Thymus (tissue), 14 donors: ENCODE measurements at places on chromosomes 3 and 15. TPM values are rescaled to one million over a fixed set of nuclear protein-coding genes. Genes with fewer than 3 reads are reported as not detected.

DNA sequence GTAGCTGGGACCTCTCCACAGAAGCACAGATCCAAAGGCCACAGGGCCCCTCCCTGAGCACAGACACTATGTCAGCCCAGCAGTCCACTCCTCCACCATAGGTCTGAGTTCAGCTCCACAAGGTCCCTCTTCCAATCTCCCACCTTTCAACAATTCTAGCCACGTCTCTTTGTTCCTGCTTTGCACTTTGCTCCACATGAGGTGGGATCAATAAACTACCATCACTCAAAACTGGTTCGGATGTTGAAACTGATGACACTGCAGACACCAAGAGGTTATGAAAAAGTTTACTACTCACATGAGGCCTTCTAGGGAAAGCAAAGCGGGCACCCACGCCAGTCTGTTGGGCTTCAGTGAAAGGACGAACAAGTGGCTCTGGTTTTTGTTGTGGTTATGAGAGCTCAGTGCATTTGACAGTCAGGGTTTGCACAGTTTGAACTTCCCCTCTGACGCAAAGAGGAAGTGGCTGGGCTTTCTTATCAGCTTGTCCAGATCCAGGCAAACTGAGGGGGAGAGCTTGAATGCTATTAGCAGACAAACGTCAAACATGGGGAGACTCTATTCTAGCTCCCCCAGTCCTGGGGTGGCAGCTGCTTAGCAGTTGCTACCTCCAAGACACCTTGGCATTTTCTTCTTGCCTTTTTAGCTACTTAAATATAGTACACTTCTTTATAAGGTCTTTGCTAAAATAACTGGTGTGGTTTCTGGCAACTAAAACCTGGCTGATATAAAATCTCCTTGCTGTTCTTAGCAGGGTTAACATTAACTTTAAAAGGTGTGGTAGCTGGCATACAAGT, 37.8 kb downstream of the ZNF445 start:
- DNase-seq = peak; percentile 45
- H3K36me3 ChIP-seq = peaks cover 12% of the 10 kb centered on the region
- peaks cover 14% of the 10 kb centered on the region for H3K4me1 ChIP-seq
- no peaks in the 10 kb centered on the region for H3K27me3 ChIP-seq
- H3K4me3 ChIP-seq = no peak overlapping the region

- H3K4me3 ChIP-seq = no peak overlapping the region
- DNase-seq = no peak
- H3K27me3 ChIP-seq = no peaks in the 10 kb centered on the region
- no peaks in the 10 kb centered on the region for H3K4me1 ChIP-seq
Observed at GRCh38 chr3:2311022-2311421, 212.4 kb downstream of the CNTN4 start.

DNA sequence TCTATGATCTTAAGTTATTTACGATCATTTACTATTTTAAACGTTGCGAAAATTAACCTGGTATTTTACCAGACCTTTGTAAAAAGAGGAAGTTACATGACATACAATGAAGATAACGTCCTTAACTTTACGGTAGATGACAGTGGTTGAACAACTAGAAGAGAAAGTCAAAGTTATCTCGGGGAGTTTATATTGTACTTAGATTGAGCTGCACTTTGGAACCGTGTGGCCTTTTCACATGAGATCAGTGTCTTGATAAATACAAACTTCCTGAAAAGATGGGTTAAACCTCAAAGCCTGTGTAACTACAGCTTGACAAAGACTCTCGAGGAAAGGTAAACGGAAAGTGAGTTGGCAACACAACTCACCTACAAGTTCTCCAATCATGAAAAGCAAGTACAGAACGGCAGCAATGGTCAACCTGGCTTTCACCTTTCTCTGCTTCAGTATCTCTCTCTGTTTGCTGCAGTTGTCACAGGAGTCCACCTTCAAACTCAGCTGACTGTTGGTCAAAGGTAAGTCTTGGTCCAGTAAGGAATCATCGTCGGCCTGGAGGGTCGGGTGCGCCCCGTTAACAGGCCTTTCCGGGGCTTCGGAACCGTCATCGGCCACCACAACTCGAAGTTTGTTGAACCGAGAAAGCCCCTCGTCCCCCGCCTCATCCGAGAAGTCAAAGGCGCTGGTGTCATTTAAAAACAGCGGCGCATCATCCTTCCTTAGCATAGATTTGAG, 793 bp downstream of the SLC30A4 start:
- H3K4me3 ChIP-seq = peak overlapping the region; percentile 52
- H3K27ac ChIP-seq = no peak overlapping the region
- no peaks in the 10 kb centered on the region for H3K36me3 ChIP-seq
- peaks cover 10% of the 10 kb centered on the region for H3K4me1 ChIP-seq
- DNase-seq = no peak

DNA sequence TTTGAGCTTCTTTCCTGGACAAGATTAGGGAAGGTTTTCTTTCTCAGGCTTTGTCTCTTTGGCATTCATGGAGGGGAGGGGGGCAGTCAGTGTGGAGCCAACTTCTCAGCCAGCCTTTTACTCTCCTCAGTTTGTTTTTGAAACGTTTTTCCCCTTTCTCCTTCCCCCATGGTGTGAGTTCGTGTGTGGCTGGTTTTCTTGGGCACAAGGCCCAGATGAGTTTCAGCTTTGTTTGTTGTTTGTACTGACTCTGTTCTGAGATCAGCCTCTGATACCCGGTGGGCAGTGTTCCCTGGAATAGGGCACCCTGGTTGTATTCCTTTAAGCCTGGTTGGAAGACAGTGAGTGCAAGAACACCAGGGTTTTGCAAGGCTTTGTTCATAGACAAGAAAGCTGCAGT, 168.2 kb upstream of the RARB start:
- no peaks in the 10 kb centered on the region for H3K4me1 ChIP-seq
- H3K27ac ChIP-seq = no peak overlapping the region
- no peak for DNase-seq
- H3K27me3 ChIP-seq = no peaks in the 10 kb centered on the region

GRCh38 chr3:181330257-181330656, 340.7 kb upstream of the DNAJC19 start:
- no peak for DNase-seq
- no peaks in the 10 kb centered on the region for H3K27me3 ChIP-seq

GRCh38 chr3:32570421-32571191, at the start of gene DYNC1LI1:
DYNC1LI1 (minus strand) TSS chr3:32570858; CDS start chr3:32570770, 88 bp downstream.
- peak within 1 kb of the TSS; percentile 86 for H3K27ac ChIP-seq
- H3K27me3 ChIP-seq = no peaks in the 10 kb centered on the region
- H3K36me3 ChIP-seq = peaks cover 7% of the 10 kb centered on the region
- DNase-seq = peak; percentile 84
- peaks cover 3% of the 10 kb centered on the region for H3K4me1 ChIP-seq
- peak within 1 kb of the TSS; percentile 64 for H3K4me3 ChIP-seq

DNA sequence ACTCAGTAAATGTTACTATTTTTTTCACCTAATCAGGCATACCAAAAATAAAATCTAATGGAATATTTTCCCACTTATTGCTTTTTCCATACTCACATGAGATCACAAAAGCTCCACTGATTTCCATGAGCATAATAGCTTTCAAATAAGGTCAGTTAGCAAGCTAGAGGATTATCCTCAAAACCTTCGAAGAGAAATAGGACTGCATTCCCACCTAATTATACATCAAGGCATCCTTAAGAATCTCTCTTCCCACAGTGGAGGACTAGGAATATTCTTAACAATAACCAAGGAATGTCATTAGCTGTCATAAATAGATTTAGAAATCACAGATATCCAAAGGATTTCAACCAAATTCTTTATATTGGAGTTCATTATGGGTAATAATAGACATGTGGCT, 127.9 kb upstream of the STT3B start:
- no peak for DNase-seq
- H3K27ac ChIP-seq = no peak overlapping the region
- no peaks in the 10 kb centered on the region for H3K4me1 ChIP-seq

- H3K27ac ChIP-seq = no peak overlapping the region
- no peaks in the 10 kb centered on the region for H3K36me3 ChIP-seq
- no peak overlapping the region for H3K4me3 ChIP-seq
- H3K4me1 ChIP-seq = no peaks in the 10 kb centered on the region
- DNase-seq = no peak
Observed at GRCh38 chr15:22892333-22892732, 53.9 kb downstream of the NIPA2 start.

GRCh38 chr3:189580190-189580589, 51.0 kb upstream of the TP63 start:
- DNase-seq = no peak
- no peaks in the 10 kb centered on the region for H3K36me3 ChIP-seq
- H3K27me3 ChIP-seq = no peaks in the 10 kb centered on the region
- H3K27ac ChIP-seq = no peak overlapping the region
- H3K4me3 ChIP-seq = no peak overlapping the region

GRCh38 chr3:40120806-40121205, 188.7 kb upstream of the EIF1B start:
- H3K27ac ChIP-seq = no peak overlapping the region
- H3K4me3 ChIP-seq = no peak overlapping the region
- H3K27me3 ChIP-seq = no peaks in the 10 kb centered on the region
- H3K36me3 ChIP-seq = no peaks in the 10 kb centered on the region
- DNase-seq = no peak

- H3K36me3 ChIP-seq = no peaks in the 10 kb centered on the region
- no peaks in the 10 kb centered on the region for H3K27me3 ChIP-seq
- H3K4me1 ChIP-seq = no peaks in the 10 kb centered on the region
- H3K4me3 ChIP-seq = no peak overlapping the region
Observed at GRCh38 chr3:8460815-8461456, 40.7 kb upstream of the LMCD1 start.

GRCh38 chr15:96403071-96403470, 72.6 kb downstream of the NR2F2 start:
- no peak overlapping the region for H3K4me3 ChIP-seq
- no peaks in the 10 kb centered on the region for H3K4me1 ChIP-seq
- no peak for DNase-seq
- H3K27me3 ChIP-seq = peaks cover 14% of the 10 kb centered on the region

DNA sequence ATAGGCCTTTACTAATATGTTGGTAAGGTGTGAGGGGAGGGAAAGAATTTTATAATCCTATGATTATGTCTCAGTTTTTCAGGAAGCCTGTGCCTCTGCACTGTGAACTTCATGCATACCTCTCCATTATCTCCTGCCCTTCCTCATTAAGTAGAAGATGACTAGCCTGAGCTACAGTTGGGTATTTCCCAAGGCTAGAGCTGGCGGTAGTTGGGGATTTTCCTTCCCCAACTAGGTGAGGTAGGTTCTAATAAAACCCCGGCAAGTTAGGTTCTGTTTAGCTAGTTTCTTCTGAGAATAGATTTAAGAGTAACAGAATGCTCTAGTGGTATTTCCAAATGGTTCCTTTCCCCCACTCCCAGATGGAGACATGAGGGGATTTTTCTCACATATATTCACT, 414.5 kb downstream of the GRM7 start:
- H3K27ac ChIP-seq = no peak overlapping the region
- H3K27me3 ChIP-seq = no peaks in the 10 kb centered on the region
- DNase-seq = no peak
- H3K4me3 ChIP-seq = no peak overlapping the region
- no peaks in the 10 kb centered on the region for H3K4me1 ChIP-seq

DNA sequence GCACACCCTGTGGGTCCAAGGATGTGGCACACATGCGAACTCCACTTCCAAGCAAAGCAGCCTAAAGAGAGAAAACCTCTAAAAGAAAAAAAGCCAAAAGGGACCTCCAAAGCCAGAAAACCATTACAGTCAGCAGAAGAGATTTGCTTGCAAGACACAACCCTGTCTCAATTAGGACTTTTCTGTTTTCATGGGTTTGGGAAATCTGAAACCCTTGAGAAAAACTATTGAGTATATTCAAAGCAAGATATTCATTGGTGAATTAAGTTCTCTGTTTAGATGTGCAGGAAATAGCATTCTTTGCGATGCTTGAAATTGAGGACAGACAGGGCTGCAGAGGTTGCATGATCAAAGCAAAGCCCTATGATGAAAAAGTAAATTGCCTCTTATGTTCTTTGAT, 10.2 kb upstream of the LDHAL6B start:
- DNase-seq = no peak
- H3K27ac ChIP-seq = no peak overlapping the region
- H3K27me3 ChIP-seq = no peaks in the 10 kb centered on the region

DNA sequence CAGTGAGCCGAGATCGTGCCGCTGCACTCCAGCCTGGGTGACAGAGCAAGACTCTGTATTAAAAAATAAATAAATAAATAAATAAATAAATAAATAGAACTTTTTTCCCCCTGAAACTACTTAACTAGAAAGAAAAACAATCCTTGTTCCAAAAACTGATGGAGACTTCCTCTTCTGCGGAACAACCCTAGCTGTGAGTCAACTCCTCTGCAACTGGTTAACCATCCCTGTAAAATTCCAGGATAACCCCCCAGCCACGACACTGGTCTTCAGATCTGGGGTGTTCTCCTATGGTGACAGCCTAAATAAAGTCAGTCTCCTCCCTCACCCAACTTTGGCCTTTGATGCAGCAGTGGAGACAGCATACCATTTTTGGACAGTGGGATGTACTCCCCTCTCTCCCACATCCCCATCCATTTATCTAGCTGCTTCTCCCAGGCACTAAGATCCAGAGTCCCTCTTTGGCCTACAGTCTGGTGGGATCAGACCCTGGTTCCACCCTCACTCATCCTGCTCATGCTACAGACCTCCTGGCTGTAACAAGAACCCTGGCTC, 352.6 kb downstream of the OCA2 start:
- no peak overlapping the region for H3K4me3 ChIP-seq
- H3K36me3 ChIP-seq = no peaks in the 10 kb centered on the region
- H3K4me1 ChIP-seq = no peaks in the 10 kb centered on the region
- no peak for DNase-seq

DNA sequence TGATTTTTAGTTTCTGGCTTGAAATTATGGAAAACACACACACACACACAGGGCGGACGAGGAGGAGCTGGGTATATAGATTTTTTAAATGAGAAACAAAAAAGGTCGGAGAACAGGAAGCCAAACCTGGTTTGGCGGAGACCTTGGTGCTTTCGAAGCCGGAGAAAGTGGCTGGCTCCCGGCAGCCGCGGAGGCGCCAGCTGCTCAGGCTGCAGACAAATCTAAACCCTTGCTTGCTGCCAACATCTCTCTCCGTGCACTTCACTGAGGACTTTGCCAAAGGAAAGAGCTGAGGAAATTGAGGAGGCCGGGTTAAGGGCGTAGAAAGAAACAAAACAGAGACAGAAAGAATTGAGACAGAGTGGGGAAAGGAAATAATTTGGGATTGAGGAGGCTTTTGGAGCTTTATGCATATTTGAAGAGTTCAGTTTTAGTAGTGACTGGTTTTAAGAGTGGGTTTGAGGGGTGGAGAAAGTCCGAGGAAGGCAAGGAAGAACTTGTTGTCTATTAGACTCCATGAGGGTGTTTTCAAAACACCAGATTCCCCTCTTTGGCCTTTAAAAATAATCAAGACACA, 2.2 kb downstream of the ZIC1 start:
- peak overlapping the region; percentile 30 for H3K4me3 ChIP-seq
- H3K4me1 ChIP-seq = peaks cover 4% of the 10 kb centered on the region
- H3K36me3 ChIP-seq = no peaks in the 10 kb centered on the region
- no peak for DNase-seq

Gene KLHL40
- 0.14 TPM for total RNA-seq

Gene CD80
- total RNA-seq = 6.2 TPM

Gene SPTBN5
- 0.57 TPM for total RNA-seq

Gene GOLGA8J
- 0.05 TPM for total RNA-seq

Gene FBXL2
- total RNA-seq = 1.9 TPM

Gene GOLGA8K
- 0.28 TPM for total RNA-seq

Gene TTC21A
- 1.3 TPM for total RNA-seq

Gene SNAP23
- total RNA-seq = 34.0 TPM

Gene UBE2Q2
- total RNA-seq = 24.2 TPM

Gene PCBP4
- total RNA-seq = 6.1 TPM

Gene GAP43
- 0.42 TPM for total RNA-seq

Gene PPP1R14D
- total RNA-seq = 0.14 TPM

Gene CTXN2
- not detected for total RNA-seq

Gene MST1R
- 8.9 TPM for total RNA-seq
